Activated CD4-positive, alpha-beta memory T cell treated with anti-CD3 and anti-CD28 coated beads, Interleukin-2, amount 10 ng/mL, durations not matched to agents 7 days and 5 days (primary cell): ENCODE measurements at places on chromosomes 6 and 20. TPM values are rescaled to one million over a fixed set of nuclear protein-coding genes. Genes with fewer than 3 reads are reported as not detected.

GRCh38 chr6:20919677-20920385 is 385.6 kb downstream of the CDKAL1 start:
- H3K4me3 ChIP-seq, result no peak overlapping the region
- no peaks in the 10 kb centered on the region for H3K27me3 ChIP-seq

- H3K27me3 ChIP-seq, result peaks cover 9% of the 10 kb centered on the region
- H3K27ac ChIP-seq, result no peak overlapping the region
- no peaks in the 10 kb centered on the region for H3K36me3 ChIP-seq
- no peak for DNase-seq
- no peak overlapping the region for H3K4me3 ChIP-seq
Observed at GRCh38 chr6:53984581-53984980, 126.7 kb upstream of the MLIP start.

Gene LRFN2
- total RNA-seq, result not detected

DNA sequence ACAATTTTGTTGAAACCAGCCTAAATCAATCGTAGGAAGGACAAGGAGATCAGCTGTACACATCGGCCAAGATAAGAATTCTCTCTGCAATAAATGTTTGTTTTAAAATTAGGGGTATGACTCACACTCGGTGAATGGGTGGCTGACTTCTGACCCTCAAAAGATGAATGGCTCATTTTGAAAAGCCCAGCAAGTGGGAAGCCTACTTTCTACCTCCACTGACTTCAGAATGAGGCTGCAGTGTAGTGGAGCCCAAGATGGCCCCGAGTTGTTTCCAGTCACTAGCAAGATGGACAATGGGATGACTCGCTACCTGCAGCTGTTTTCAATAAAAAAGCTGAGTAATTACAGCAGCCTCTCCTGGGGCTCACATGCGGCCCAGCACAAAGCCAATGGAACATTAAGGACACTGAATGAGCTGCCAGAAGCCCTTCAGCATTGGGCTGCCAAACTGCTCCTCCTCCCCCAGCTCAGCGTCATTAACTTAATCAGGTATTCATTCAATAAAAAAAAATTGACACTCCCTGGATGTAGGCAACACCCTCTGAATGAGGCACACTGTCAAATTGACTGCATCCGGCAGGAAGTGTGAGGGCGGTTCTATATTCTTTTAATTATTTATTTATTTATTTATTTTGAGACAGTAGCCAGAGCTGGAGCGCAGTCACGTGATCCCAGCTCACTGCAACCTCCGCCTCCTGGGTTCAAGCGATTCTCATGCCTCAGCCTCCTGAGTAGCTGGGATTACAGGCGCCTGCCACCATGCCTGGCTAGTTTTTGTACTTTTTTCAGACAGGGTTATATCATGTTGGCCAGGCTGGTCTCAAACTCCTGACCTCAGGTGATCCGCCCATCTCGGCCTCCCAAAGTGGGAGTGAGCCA is 107.3 kb downstream of the GMPR start:
- no peak for DNase-seq
- H3K36me3 ChIP-seq, result peaks cover 3% of the 10 kb centered on the region
- H3K27ac ChIP-seq, result no peak overlapping the region
- no peak overlapping the region for H3K4me3 ChIP-seq
- H3K27me3 ChIP-seq, result no peaks in the 10 kb centered on the region

Gene TRDN
- total RNA-seq, result not detected

Gene AGPAT4
- 13.9 TPM for total RNA-seq

Gene NUS1
- total RNA-seq, result 25.3 TPM

DNA sequence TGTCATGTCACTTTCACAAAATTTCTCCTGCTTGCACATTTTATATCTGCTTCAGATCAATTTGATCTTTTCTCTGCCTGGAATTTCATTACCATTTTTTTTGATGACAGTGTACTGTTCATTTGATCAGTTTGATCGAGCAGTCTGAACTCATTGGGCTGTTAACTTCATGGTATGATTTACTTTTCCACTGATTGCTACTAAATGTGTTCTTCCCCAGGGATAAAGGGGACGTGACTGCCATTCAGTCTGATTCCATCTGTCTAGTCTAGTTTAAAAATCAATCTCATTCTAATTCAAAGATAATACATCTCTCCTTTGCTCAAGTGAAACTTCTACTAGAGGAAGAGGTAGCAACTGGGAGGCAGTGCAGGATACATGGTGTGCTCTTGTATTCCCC is 21.1 kb downstream of the LAMP5 start:
- H3K27me3 ChIP-seq, result no peaks in the 10 kb centered on the region
- H3K4me1 ChIP-seq, result no peaks in the 10 kb centered on the region
- H3K4me3 ChIP-seq, result no peak overlapping the region
- no peak for DNase-seq

- no peak overlapping the region for H3K27ac ChIP-seq
- peak; percentile 64 for DNase-seq
- no peaks in the 10 kb centered on the region for H3K27me3 ChIP-seq
- H3K4me1 ChIP-seq, result peaks cover 8% of the 10 kb centered on the region
- peaks cover 15% of the 10 kb centered on the region for H3K36me3 ChIP-seq
- no peak overlapping the region for H3K4me3 ChIP-seq
Observed at GRCh38 chr6:136647363-136647852, 97.2 kb upstream of the MAP7 start.

Gene COL9A1
- total RNA-seq, result not detected

Gene TULP4
- total RNA-seq, result 27.0 TPM

Gene GPR6
- not detected for total RNA-seq

DNA sequence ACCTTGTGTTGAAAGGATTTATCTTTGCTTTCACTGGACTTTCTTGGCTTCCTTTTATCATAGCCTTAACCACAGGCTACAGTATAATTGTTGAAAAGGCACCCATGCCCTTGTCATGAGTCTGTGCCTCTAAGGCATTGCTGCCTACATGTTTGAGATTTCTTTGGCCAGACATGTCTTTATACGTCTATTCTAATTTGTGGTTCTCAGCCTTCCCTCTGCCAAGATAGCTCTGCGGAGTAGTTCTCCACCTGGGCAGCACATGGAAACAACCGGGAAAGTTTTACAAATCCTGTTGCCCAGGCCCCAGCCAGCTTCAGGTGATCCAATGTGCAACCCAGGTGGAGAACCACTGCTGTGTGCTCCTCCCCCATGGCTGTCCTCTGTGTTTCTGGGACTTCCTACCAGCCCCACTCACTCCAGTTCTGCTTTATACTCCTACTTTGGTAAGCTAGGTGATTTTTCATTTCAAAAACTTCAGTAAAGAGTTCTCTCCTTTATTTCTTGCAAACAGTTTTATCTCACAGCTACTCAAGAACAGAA is 159.6 kb upstream of the MYLIP start:
- no peaks in the 10 kb centered on the region for H3K4me1 ChIP-seq
- no peak for DNase-seq
- H3K27me3 ChIP-seq, result peaks cover 2% of the 10 kb centered on the region
- H3K36me3 ChIP-seq, result no peaks in the 10 kb centered on the region

- no peaks in the 10 kb centered on the region for H3K36me3 ChIP-seq
- peaks cover 2% of the 10 kb centered on the region for H3K27me3 ChIP-seq
- no peak overlapping the region for H3K4me3 ChIP-seq
- no peak for DNase-seq
- no peak overlapping the region for H3K27ac ChIP-seq
Observed at GRCh38 chr20:24875078-24875477, 74.0 kb upstream of the CST7 start.

DNA sequence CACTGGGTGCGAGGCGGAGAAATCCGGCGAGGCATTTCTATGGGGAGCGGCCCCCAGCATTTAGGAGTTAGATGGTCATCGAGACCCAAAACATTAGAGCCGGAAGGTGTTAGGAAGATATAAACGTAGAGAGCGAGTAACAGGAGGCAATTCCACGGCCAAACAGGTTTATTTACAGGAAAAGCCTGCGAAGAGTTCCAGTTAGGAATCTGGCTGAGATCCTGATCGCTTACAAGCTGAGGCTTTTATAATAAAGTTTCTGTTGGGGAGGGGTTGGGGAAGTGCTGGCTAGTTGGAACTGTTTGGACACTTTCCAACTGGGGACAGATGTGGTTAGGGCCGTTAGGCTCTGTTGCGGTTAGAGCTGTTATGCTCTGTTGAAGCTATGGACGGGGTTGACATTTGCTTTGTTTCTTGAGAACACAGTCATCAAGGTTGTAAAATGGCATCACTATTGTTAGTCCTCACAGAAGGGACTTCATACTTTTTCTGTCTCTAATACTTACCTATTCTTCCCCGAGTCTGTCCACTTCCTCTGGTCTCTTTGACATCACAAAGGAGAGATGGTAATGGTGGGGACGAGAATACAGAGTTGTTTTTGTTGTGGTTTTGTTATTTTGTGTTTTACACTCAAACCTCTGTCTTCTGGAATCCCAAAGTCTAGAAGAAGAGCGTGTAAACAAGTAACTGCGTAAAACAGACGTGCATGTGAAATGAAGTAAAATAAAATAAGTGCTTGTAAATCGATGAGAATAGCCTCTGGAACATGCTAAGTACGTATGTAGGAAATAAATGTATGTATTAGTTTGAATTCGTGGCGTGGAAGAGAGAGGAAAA is 554 bp upstream of the ZSCAN31 start:
- DNase-seq, result no peak
- no peak overlapping the region for H3K4me3 ChIP-seq
- H3K36me3 ChIP-seq, result peaks cover 5% of the 10 kb centered on the region
- no peak overlapping the region for H3K27ac ChIP-seq
- no peaks in the 10 kb centered on the region for H3K4me1 ChIP-seq
